ENCODE measurements at places on chromosomes 11 and 22. TPM values are rescaled to one million over a fixed set of nuclear protein-coding genes. Genes with fewer than 3 reads are reported as not detected.

GRCh38 chr22:47627556-47628253, 865.3 kb downstream of the TBC1D22A start:
- H3K27ac ChIP-seq: no peak overlapping the region
- no peak for DNase-seq
- H3K36me3 ChIP-seq: no peaks in the 10 kb centered on the region
- H3K4me3 ChIP-seq: no peak overlapping the region
- no peaks in the 10 kb centered on the region for H3K27me3 ChIP-seq

GRCh38 chr11:59261150-59261549, 48.4 kb upstream of the MPEG1 start:
- no peak for DNase-seq
- H3K27me3 ChIP-seq: no peaks in the 10 kb centered on the region
- no peaks in the 10 kb centered on the region for H3K4me1 ChIP-seq
- H3K36me3 ChIP-seq: no peaks in the 10 kb centered on the region

DNA sequence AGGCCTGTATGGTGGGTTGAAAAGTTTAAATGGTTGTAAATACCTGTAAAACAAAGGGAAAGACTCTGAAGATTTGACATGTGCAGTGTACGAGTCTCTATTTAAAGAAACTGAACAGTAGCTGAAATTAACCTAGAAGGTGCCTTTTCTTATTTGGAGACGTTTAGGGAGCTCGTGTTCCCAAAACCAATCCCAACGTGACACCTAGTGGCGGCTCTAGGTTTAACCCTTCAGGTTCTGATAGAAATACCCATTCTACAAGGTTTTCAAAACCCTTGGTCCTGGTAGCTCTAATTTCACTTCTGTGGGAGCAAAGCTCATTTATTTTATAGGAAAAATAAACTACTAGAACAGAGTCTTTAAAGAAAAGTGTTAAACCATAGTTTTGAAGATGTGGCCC, 258.3 kb downstream of the LRRC4C start:
- H3K27ac ChIP-seq: no peak overlapping the region
- H3K36me3 ChIP-seq: no peaks in the 10 kb centered on the region
- no peaks in the 10 kb centered on the region for H3K4me1 ChIP-seq
- no peak overlapping the region for H3K4me3 ChIP-seq
- no peaks in the 10 kb centered on the region for H3K27me3 ChIP-seq

CASP5 gene
- polyA plus RNA-seq: 15.2 TPM

Data from large intestine (tissue), 12 donors.